ENCODE measurements at places on chromosomes 4 and X. TPM values are rescaled to one million over a fixed set of nuclear protein-coding genes. Genes with fewer than 3 reads are reported as not detected.

TMPRSS11B gene
- not detected for total RNA-seq

MAGEE2 gene
- not detected for total RNA-seq

TMEM31 gene
- 0.32 TPM for total RNA-seq

ZNF141 gene
- 9.5 TPM for total RNA-seq

ZNF595 gene
- 17.7 TPM for total RNA-seq

DIAPH2 gene
- total RNA-seq, result 15.5 TPM

NHS gene
- 2.6 TPM for total RNA-seq

DMRTC1B gene
- total RNA-seq, result not detected

SPANXN3 gene
- total RNA-seq, result not detected

CYSLTR1 gene
- under 0.01 TPM for total RNA-seq

GSX2 gene
- not detected for total RNA-seq

ZNF674 gene
- total RNA-seq, result 4.2 TPM

MBNL3 gene
- total RNA-seq, result 3.9 TPM

ADGRA3 gene
- 24.8 TPM for total RNA-seq

NPFFR2 gene
- 0.32 TPM for total RNA-seq

All from fibroblast of villous mesenchyme (primary cell).